Forelimb muscle (tissue), 1 donor: ENCODE measurements at places on chromosomes 12 and 14.

DNA sequence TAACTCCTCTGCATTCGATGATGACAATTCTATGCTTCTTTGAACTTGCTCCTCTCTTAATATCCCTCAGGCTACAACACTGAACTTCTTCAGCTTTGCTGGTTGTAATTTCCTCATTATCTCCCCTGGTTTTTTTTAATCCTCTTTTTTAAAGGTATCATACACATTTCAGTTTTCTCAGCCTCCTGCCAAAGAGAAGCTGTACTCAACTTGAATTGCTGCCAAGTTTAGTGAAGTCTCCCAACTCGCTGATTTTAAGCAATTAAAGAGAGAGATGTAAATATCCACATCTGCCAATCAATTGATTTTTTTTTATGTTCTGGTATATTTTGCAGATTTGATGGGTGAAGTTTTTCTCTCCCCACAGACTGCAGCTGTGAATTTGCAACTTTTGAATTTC lies 817.8 kb downstream of the GALC start:
- no peak for DNase-seq

DNA sequence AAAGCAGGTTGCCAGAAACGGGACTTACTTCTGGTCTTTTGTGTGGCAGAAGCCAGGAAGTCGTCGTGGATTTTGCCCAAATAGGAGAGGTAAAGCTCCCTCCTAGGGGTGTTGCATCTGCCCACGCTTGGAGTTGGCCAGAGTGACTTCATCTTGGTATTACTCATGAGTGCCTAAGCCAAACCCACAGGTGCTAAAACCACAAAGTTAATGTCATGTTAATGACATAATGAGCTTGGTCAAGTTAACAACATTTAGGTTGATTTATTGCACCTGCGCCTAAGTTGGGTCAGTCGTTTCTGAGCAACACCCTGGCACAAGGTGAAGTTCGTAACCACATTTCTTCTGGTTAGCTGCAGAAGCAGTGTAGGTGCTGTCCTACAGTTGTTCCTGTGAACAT lies 225.2 kb downstream of the FUT8 start:
- no peak for DNase-seq

DNA sequence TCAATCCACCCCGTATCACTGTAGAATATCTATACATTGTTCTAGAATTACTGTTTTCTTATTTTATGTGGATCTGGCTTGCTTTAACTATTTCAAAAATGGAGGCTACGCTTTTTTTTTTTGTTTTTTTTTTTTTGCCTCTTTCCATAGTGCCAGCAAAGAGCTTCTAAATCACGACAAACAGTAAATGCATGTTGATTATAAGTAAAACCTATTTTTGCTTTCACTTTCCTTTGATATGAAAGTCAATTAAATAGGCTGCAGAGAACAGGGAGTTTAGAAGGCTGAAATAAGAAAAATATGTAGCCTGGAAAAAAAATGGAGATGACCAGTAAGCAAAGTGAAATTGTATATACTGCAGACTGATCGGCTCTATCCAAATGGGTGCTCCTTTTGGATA lies 112.3 kb upstream of the AMIGO2 start:
- no peak for DNase-seq

DNA sequence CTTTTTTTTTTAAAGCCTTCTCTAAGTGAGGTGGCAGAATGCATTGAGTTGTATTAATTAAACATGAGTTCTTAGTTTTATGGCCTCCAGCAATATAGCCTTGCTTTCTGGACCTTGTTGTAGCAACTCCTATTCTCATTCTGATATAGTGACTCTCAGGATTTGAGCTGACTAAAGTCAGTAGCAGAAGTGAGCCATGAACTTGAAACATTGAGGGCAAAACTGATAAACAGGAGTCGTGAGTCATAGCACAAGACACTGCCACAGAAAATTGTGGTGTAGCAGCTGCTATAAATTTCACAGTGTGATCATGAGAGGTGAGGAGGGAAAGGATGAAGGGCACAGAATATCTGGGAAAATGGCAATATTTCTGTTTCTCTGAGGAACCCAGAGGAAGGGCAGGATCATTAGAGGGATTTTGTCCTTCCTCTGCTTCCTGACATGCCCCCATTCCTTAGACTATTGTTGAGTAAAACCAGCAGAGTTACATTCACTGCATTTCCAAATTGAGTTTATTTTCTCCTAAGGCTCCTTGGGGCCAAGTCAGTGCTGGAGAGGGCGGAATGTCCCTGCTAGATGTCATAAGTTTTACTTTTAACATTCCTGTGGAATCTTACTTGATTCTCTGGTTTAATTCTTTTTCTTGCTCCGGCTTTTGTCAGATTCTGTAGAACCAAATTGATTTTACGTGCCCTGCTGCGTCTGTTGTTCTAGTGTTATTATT lies 7.5 kb downstream of the KLRG1 start:
- DNase-seq = no peak
